ENCODE measurements at places on chromosomes 16 and 17.
A peak's percentile ranks its signal among the peaks of the same experiment; 100 is the strongest.

GRCh38 chr16:50146479-50147435, 6.3 kb upstream of the TENT4B start:
- DNase-seq, result no peak

- DNase-seq, result no peak
These were observed at the start of gene MYH11 for GRCh38 chr16:15856901-15857698. TSS of gene MYH11 (minus strand) at chr16:15857028. CDS start at chr16:15838252, 18,776 bp downstream.

DNA sequence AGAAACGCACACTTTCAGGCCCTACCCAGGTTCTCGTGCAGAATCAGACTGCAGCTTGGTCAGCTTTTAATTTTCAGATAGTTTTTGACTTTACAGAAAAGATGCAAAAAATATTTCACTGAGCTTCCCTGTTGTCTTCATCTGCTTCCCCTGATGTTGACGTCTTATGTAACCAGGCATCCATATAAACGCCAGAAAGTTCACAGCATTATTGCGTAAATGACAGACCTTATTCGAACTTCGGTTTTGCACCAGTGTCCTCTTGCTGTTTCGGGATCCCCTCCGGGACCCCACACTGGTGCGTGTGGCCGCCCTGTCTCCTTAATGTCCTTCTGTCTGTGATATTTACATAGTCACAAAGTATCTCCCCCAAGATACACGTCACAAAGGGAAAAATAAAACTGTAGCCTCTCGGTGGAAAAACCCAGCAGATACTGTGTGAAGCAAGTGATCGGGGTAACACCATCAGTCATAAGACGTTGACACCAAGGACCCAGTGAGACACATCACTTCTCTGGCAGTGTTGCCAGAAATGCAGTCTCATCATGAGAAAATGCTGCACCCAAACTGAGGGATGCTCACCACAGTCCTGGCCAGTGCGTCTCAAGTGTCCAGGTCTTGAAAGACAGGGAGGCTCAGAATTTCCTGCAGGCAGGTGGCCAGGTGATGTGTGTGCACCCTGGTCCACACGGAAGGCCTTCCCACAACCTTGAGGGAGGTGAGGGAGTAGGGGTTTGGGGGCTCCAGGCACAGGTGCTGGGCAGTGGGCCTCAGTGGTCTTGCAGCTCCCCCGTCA, 4.3 kb downstream of the BANP start:
- DNase-seq, result no peak

- DNase-seq, result no peak
These were observed 325.7 kb upstream of the TBX2 start for GRCh38 chr17:61073799-61074513.

DNA sequence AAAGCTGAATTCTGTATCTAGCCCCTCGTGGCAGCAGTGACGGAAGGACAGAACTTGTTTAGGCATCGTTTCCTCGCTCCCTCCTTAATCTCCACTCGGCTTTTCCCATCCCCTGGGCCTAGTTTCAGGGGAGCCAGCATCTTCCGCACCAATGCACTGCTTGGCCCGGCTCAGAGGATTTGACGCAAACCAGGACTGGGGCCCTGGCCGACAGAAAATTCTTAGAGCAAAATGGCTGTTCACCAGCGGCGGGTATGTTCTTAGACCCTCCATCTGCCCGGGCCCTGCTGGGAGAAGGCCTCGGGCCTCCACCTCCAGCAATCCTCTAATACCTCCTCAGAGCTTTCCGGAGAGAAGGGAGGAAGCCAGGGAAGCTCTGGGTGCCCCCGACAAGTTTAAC, 54.6 kb downstream of the TBC1D16 start:
- no peak for DNase-seq

- no peak for DNase-seq
These were observed 20.3 kb downstream of the KIFC3 start for GRCh38 chr16:57781741-57782606.

- no peak for DNase-seq
These were observed 49.9 kb upstream of the CDR2 start for GRCh38 chr16:22424161-22424937.

GRCh38 chr16:3188925-3189825, 1.2 kb downstream of the OR1F1 start:
- DNase-seq, result peak; percentile 38

Measured in CD4-positive, alpha-beta T cell treated with Interleukin-12 subunit alpha and Interleukin-12 subunit beta, for 1 hour (primary cell).